ENCODE measurements at places on chromosomes 4 and X.

DNA sequence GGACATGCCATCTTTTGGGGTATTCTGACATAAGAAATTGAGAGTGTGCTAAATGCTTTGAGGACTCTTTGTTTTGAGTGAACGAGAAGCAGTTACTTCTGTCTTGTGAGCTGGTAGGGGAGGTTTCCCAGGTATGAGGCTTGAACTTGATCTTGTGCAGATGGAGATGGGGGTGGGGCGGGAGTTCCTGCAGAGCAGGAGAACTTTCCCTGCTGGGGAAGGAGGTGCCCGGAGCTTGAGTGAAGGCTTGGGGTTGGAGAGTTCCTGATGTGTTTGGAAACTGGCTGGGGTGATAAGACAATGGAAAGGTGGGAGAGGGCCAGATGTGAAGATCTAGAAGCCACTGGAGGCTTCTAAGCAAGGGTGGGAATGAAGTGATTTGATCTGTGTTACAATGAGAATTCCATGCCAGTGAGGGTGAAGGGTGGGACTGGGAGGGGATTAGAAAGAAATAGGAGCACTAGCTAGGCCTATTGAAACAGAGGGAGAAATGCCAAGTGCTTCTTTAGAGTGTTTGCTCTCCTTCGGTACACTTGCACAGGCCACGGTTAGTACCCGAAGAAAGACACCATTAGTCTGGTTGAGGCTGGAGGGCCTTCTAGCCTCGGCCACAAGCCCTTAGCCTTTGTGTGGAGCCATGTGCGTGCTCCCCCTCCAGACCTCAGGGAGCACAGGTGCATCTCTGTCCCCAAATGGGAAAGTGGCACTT lies 103.5 kb upstream of the STOX2 start:
- no peak for DNase-seq

- DNase-seq = no peak
Measured at GRCh38 chr4:119478446-119479179, 150.0 kb downstream of the PDE5A start.

DNA sequence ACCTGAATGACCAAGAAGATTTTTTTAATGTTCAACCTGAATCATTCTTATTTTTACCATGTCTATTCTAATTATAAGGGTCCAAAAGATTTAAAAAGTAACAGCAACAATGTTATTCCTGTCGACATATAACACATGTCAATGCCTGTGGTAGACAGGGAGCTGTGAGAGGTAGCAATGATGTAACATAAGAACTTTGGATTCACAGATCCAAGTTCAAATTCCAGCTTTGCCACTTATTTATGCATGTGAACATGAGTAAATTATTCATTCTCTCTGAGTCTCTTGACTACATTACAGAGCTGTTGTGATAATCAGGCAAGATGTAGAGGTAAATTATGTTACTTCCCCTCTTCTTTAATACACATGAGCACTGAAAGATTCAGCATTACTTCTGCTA lies 54.5 kb downstream of the KLHL8 start:
- DNase-seq = no peak

- DNase-seq = no peak
Measured at GRCh38 chr4:76680952-76681351, 217.0 kb downstream of the SOWAHB start.

DNA sequence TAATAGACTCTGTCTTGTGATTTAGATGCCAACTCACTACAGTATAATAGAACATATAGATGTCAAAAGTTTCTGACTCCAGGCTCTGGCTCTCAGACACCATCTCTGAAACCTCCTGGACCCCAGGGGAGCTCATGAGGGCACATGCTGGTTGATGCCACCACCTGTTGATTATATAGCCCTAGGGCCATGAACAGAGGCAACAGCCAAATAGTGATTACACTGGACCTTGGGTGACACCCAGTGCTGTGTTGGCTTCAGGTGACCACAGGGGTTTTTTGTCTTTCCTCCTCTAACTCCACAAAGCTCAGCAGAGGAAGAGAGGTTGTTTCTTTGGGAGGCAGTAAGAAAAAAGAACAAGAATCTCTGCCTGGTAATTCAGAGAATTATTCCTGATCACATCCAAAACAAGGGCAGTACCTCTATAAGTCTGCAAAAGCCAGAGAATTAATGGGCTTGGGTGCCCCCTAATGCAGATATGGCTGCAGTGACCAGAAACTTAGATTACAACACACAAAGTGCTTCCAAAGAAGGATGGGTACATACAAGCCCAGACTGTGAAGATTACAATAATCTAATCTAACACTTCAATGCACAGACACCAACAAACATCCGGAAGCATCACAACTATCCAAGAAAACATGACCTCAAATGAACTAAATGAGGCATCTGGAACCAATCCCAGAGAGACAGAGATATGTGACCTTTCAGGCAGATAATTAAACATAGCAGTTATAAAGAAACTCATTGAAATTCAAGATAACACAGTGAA lies 1920.6 kb downstream of the ARAP2 start:
- no peak for DNase-seq

GRCh38 chr4:137905930-137906329 lies 336.2 kb downstream of the SLC7A11 start:
- DNase-seq = no peak

- DNase-seq = peak; percentile 85
Measured at GRCh38 chr4:112978691-112979472, 70.6 kb upstream of the ANK2 start.

DNA sequence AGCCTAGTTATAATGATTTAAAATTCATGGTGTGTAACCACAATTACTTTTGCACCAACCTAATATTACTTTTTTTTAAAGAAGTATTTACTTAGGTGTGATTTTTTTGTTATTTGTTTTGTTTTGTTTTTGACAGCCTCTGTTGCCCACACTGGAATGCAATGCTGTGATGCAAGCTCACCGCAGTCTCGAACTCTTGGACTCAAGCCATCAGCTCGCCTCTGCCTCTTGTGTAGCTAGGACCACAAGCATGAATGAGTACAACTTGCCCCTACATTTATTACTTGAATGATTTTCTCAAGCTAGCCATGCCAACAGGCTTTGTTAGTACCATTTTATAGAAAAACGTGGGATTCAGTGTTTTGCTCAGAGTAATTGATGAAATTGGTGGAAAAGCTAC lies 488.8 kb upstream of the CPEB2 start:
- DNase-seq = no peak

DNA sequence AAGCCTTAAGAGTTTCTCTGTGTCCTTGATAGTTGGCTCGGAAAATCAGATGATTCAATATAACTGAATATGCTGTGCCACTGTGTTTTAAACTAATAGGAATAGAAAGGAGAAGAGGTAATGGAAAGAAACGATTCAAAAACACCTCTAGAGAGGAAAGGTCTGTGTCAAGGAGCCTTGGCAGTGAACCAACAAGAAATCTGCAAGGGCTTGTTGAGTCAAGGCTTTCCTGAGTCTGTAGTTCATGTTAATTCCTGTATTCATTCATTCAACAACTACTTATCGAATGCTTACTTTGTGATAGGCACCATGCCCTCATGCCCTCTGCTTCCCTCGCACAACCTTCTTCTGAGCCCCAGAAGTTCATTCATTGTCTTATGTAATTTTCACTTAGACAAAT lies 336.0 kb downstream of the PDHA2 start:
- no peak for DNase-seq

GRCh38 chr4:139014371-139015268 lies 961 bp upstream of the NOCT start:
- DNase-seq = peak; percentile 95

- DNase-seq = no peak
Measured at GRCh38 chrX:27890611-27891010, 82.8 kb downstream of the MAGEB10 start.

DNA sequence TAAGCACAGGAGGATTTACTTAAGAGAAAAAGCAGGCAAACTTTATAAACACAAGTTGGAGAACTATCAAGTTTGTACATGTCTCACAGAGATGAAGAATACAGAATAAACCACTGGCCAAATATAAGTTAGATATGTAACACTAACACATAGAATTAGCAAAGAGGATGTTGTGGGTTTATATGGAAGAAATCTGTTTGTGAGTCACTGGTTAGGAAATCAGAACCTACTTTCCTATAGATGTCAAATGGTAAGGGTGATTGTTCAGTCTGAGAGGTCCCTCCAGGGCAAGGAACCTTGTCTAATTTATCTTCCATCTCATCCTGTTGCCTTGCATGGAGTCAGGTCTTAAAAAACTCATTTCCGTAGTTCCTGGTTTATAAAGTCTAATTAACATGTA lies 14.8 kb upstream of the ART3 start:
- DNase-seq = no peak

GRCh38 chr4:181536196-181536746 lies 706.9 kb upstream of the TENM3 start:
- DNase-seq = no peak

DNA sequence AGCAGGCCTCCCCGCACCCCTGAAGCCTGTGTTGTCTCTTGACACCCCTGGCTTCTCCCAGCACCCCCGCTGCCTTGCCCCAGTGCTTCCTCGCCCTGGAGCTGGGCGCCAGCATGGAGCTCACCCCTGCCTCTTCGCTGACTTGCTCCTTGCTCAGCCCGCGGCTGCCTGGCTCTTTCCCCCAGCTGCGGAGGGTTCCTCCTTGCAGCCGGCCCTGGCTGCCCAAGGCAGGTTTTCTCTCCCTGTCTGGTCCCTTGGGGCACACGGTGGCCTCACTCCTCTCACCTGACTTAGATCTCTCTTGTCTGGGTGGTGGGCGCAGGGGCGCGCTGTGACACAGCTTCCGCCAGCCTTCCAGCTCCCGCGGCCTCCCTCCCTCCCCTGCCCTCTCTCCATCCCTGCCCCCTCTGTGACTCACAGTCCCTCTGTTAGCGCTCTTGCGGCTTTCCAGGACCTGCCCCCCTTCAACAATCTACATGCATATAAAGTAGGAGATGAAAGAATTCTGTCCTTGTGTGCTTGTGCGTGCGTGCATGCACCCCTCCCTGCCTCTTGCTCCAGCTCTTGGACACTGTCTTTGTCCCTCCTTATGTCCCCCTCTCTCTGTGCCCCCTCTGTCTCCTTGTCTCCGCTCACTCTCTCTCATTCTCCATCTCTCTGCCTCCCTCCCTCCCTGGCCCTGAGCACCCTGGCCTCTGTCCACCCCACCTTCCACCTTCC lies 2.2 kb downstream of the PLXNB3 start:
- DNase-seq = no peak

GRCh38 chrX:27966955-27967354 lies 14.3 kb downstream of the DCAF8L1 start:
- no peak for DNase-seq

GRCh38 chr4:127506283-127506682 lies 126.5 kb upstream of the INTU start:
- no peak for DNase-seq

DNA sequence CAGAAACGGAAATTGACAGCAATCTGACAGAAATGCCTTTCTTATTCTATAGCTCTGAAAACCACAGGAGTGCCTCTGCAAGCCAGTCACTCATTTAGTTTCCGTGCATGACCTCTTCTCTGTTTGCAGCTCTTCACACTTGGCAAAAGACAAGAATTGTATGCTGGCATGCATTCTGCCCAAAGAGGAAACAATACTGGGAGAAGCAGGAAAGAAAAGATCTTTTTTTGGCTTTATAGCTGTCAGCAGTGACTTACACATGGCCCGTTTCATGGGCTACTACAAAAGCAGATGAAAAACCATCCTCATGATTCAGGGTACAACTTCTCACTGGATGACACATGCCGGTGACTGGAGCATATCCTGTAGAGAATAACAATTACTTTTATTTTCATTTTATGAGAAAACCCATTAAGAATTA lies 249.4 kb downstream of the ADAMTS3 start:
- no peak for DNase-seq

DNA sequence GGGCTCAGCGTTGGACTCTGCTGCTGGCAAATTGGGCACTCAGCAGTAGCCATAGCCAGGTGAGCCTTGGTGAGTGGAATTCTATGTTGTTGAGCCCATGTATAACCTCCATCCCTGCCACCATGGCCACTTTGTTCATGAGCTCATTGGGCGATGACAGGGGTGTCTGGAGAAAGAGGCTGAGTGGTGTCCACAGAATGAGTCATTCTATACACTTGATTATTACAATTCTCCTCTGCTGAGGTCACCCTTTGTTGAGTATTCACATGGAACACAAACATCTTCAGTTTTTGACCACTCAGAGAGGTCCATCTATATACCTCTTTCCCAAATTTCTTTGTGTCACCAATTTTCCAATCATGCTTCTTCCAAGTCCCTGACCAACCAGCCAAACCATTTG lies 1341.7 kb downstream of the PCDH7 start:
- no peak for DNase-seq

DNA sequence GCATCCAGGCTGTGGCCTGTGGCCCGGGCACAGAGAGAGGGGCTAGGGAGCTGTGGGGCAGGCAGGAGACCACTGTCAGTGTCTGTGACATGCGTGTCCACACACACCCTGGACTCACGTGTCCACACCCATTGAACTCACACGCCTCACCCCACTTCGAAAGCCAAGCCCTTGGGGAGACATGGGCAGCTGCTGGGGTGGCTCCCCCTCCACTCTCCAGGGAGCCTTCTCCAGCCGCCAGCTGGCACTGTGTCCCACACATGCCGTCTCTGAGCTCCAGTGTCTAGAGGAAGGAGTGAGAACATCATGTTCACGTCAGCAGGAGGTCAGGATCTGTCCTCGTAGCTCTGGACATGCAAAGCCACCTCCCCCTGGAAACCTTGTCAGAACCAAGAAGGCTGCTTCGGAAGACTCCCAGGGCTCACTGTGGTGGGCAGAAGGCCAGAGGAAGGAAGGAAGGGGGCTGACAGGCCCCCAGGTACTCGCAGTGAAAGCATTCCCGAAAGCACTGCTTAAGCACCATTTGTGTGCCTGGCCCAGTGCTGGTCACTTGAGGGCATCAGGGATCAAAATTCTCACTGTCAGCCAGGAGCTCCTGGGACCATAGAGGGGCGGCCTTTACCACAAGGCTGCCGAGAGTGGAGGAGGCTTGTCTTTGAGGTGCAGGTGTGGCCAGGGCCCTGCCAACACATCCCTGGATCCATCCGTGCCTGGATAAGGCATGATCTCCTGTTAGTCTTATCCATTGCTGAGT lies 61.4 kb downstream of the HTRA3 start:
- no peak for DNase-seq

GRCh38 chr4:157143369-157143768 lies 67.4 kb downstream of the GLRB start:
- DNase-seq = no peak

GRCh38 chr4:110309675-110310074 lies 111.3 kb upstream of the ELOVL6 start:
- no peak for DNase-seq

DNA sequence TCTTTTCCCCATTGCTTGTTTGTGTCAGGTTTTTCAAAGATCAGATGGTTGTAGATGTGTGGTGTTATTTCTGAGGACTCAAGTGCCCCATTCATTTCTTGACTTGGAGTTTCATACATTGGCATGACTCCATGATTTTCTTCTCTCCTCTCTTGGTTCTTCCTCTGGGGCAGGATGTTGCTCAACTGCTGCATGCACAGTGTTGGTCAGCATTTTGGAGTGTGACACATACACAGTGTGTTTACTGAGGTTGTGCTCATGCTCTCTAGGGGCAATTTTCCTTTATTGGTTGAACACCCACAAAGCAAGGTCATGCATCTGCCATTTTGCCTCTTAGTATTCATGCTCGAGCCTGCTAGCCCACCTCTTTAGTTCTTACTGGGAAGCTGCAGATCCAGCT lies 1993.8 kb downstream of the ARAP2 start:
- no peak for DNase-seq

All from HS-27A (cell line).